Smooth muscle cell of the umbilical artery (primary cell): ENCODE measurements at places on chromosomes 12 and 14. TPM values are rescaled to one million over a fixed set of nuclear protein-coding genes. Genes with fewer than 3 reads are reported as not detected.

The UNC79 gene
- under 0.01 and 0.18 TPM in 2 replicates for total RNA-seq

The EXOC3L4 gene
- 0.59 TPM in 1 of 2 replicates, not detected in the other for total RNA-seq

The PTGR2 gene
- total RNA-seq = 4.7 and 8.3 TPM in 2 replicates

The TESPA1 gene
- total RNA-seq = not detected in 2 replicates

The AEBP2 gene
- total RNA-seq = 33.2 and 35.0 TPM in 2 replicates

The FOXN4 gene
- total RNA-seq = not detected in 2 replicates

The SPX gene
- total RNA-seq = 0.89 and 1.9 TPM in 2 replicates

The LRRIQ1 gene
- total RNA-seq = 0.30 and 0.69 TPM in 2 replicates

The MMP14 gene
- 539 and 655 TPM in 2 replicates for total RNA-seq

The MAP3K12 gene
- total RNA-seq = 29.0 and 30.6 TPM in 2 replicates

The LRFN5 gene
- total RNA-seq = 5.6 and 9.2 TPM in 2 replicates

The SPTB gene
- 0.05 TPM in 1 of 2 replicates, not detected in the other for total RNA-seq
